ENCODE measurements at places on chromosomes 2 and 18. TPM values are rescaled to one million over a fixed set of nuclear protein-coding genes. Genes with fewer than 3 reads are reported as not detected.

DNA sequence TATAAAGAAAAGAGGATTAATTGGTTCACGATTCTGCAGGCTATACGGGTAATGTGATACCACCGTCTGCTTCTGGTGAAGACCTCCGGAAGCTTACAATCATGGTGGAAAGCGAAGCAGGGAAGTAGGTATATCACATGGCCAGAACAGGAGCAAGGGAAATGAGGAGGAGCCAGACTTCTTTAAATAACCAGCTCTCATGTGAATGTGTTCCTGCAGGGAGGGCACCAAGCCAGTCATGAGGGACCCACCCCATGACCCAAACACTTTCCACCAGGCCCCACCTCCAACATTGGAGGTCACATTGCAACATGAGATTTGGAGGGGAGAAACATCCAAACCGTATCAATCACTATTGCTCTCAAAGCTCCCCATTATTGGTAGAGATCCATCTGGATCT lies 61.8 kb downstream of the EFEMP1 start:
- DNase-seq: no peak

DNA sequence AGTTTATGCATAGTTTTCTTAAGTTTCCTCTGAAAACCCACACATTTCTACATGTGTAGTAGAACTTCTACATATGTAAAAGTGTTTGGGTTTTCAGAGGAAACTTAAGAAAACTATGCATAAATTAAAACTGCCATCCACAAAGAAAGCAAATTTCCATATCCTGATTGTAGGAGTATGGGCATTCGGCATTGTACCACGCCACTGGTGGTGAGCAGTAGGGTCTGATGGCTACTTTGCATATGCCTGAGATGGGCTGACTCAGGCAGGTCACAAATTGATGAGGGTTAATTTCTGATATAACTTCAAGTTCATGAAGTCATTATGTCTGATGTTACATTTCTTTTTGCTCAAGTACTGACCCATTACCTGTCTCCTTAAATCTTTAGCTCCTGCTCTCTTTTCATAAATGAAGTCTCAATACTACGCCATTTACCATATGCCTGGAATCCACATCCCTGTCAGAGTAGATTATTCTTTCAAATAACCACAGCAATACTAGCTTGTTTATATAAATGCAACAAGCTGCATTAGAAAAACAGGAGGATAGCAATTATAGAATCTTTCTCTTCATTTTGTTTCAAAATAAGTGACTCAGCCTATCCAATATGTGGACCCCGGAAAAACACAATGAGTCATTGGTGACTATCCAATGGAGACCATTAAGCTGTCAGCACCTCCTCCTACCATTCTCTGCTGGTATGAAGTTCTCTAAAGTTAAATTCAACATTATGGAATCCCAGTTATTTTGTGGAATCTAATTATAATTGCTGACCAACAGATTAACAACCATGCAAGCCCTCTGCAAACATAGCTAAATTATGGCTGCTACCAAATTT lies 355.2 kb upstream of the UBE2E3 start:
- peak; percentile 69 for DNase-seq

- DNase-seq: no peak
These were observed 5.7 kb upstream of the EN1 start for GRCh38 chr2:118853129-118853640.

DNA sequence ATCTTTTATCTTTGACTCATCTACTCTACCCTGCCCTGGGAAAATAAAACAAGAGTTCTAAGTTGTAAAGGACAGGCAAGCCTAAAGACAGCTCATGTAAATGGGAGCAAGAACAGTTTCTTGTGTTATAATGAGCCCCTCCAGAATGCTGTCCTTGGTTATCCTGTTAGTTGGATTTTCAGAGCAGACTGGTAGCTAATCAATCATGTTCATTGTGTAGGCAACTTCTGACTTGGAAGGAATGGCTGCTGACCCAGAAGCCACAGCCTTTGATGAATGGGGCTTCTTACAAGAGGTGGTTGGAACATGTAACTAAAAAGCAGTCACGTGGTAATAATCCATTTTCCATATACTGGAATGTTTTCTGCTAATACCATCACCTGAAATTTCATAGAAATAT lies 254.2 kb downstream of the AGPS start:
- no peak for DNase-seq

MDH1B gene
- 1.2 TPM for total RNA-seq

SNX17 gene
- 191 TPM for total RNA-seq

DNA sequence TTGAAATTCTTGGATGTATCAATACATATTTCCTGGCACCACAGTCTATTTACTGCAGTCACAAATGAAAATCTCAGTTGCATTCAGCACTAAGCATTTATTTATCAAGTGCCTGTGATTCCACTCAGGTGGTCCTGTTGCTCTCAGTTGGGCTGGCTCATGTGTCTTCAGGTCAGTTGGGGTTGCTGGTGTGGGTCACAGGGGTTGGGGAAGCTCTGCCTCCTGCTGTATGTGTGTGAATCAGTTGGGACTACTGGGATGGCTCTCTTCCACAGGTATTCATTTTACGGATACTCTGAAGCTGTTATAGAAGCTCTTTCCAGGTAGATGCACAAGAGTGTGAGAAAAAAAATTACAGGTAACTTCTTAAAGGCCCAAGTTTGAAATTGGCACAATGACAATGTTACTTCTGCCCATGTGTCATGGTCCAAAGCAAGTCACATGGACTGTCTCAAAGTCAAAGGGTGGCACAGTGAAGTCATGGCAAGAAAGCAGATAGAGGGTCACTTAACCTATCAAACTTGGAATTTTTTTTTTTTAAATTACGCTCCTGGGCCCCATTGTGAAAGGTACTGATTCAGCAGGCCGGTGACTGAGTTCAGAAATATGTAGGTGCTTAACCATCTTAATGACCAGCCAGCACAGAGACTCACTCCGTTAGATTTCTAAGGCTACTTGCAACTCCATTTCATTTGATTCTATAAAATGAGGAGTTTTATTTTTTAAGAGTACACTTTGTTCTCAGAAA lies 249.2 kb upstream of the GCFC2 start:
- no peak for DNase-seq

ADRA2B gene
- total RNA-seq: not detected

- no peak for DNase-seq
These were observed 191.6 kb downstream of the TWIST2 start for GRCh38 chr2:239039479-239039861.

- DNase-seq: no peak
These were observed 65.2 kb downstream of the KLHL14 start for GRCh38 chr18:32707586-32707985.

DNA sequence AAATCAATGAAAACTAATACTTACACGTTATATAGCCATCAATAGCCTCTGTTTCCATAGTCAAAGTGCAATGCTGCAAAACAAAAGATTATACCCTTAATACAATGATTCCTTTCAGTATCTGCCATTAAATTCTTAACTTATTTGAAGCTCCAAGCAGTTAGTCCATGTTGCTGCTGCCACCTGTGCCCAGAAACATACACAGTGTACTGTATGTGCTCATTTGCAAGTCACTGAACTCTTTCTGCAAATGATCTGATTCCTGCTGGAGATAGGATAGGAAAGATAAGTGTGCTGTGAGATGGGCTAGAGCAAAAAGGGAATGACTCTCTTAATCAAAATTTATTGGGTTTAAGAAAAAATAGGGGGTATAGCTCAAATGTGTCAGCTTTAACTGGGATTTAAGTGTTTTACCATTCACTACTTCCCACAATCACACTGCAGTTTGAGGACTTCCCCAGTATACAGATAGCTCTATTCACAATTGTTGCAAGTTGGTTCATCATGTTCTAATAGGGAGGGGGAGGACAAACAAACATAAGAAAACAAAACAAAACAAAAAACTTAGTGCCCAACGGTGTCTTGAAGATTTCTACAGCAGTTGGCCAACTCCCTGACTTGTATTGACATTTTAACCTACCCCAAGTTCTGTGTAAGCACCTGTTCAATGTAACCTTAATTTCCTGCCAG lies 2.7 kb downstream of the IKZF2 start:
- no peak for DNase-seq

GRCh38 chr2:159616286-159616701 lies at the start of gene BAZ2B:
Gene BAZ2B, minus strand, starts transcription at chr2:159616548. Its CDS starts 137,829 bp downstream, at chr2:159478719.
- DNase-seq: peak; percentile 82

DNA sequence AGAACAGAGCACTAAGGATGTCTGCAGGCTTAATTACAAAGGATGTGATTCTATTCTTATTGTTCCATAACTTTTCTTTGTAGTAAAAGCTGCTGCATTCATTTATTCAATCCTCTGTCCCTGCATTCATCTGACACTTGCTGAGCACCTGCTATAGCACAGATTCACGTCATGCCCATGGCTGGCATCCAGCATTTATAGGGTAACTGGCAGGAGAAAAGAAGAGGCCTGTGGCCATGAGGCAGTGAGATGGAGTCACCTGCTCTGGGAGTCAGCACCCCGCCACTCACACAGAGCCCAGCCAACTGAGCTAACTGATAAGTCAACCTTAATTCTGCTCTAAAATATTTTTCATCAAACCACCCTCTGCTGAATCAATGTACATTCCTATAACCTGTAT lies 18.3 kb upstream of the CDC42EP3 start:
- DNase-seq: no peak

DNA sequence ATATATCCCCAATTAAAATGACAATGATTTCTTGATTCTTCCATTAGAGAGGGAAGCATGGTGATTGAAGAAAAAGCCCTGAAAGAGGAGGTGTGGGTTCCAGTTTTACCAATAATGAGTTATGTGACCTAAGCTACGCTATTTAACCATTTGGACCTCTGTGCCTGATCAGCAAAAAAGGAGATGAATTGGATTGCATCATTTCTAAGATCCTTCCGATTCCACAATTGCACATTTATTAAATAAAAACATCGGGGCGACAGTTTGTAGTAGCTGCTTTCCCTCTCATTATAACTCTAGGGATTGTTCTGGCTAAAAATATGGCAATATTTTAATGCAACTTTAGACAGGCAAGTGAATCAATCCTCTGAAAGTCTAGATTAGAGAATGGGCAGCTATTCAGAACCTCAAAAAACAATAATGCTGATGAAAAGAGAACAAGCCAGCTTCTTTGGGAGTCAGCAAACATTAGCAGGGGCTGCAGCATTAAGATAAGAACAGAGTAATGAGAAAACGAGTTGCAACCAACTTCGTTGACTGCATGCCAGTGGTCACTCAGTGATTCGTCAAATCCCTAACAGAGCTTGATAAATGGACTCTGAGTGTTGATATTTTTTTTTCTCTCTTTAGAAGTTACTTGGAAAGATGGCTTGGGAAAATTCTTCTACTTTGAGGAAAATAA lies 301.2 kb downstream of the AGPS start:
- no peak for DNase-seq

DNA sequence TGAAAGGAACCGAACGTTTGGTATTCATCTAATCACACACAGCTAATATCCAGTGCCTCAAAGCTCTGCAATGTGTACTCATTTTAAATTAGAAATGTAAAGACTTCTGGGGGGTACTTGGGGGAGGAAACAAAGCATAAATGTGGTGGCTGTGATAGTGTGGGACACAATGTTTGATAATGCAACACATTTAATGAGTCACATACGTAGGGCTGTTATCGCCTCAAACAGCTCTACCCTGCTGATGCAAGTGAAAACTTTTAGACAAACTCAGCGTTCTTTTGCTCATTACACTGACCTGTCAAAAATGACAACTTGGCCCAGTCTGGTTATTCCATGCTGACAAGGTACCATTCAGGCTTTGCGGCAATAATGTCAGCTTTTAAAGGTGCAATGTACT lies 1227.1 kb upstream of the CELF4 start:
- DNase-seq: no peak

GULP1 gene
- 83.9 TPM for total RNA-seq

MLPH gene
- 121 TPM for total RNA-seq

ABCG5 gene
- total RNA-seq: not detected

DNA sequence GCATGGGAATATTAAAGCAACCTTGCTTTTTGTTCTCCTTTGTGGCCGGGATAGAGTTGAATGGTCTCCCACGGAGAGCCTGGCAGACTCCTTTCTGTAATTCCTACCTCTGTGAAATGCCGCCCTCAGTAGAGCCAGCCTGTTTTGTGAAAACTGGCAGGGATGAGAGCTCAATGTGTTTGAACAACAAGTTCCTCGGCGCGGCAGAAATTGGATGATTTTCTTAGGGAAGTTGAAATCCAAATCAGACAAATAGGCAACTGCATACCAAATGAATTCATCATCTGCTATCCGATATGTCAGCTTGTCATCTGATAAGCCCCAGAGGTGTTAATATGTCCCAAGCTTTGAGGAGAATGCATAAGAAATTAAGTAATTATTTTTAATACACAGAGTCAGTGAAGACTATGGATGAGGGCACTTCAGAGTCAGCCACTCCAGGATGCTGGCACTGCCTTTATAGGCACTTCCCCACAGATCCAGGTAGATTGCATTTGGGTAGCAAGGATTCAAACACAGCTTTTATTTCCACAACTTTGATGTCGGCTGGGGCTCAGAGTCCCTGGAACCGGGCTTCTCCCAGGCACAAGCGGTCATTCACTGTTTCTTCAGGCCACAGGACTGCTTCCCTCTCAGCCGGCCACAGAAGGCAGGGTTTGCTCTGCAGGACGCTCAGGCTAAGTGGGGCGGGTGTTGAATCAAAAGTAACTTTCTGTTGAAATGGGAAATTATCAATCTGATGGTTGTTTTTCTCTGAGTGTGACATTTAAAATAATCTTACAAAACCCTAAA lies 82.8 kb upstream of the REV1 start:
- no peak for DNase-seq

- DNase-seq: no peak
These were observed 672.6 kb downstream of the EPHA4 start for GRCh38 chr2:220899492-220899891.

B3GNT7 gene
- total RNA-seq: 0.60 TPM

- DNase-seq: no peak
These were observed 102.2 kb downstream of the PDE1A start for GRCh38 chr2:182324665-182325064.

DNA sequence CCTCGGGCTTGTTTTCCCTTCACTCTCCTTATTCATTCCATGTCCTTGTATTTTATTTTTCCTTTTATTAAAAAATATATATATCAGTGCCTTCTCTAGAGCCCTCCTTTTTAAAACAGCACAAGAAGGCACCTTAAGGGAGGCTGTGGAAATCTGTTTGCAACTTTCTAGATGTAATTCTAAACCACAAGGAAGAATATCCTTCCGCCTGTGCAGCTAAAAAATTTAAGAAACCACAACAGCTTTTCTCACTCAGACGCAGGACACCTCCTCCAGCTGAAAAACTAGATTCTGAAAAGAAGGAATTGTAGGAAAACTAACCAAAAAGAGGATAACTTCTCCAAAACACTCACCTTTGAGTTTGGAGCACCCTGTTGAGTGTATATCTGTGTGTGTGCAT lies 142.2 kb downstream of the BCL11A start:
- DNase-seq: no peak
